COLO829 (cell line): ENCODE measurements at places on chromosomes 6 and 20.

- DNase-seq: no peak
Measured at GRCh38 chr20:13777171-13777601, 7.5 kb downstream of the ESF1 start.

GRCh38 chr6:41463062-41463930 is 82.9 kb upstream of the FOXP4 start:
- DNase-seq: peak; percentile 88

DNA sequence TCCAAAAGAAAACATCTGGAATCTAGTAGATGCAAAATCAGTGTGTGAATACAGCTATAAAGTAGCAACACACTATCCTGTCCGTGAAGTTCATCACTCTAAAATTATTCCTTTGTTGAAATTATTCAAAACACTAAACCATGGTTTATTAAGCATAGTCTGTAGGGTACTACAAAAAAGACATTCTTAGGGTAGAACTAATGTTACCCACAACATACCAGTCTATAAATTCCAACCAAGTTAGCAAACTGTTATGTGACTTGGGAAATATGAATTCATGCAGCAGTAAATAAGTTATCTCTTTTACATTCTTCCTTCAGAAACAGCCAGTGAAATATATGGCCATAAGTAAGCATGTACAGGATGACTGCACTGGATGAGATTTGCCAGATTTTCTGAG is 580.3 kb upstream of the ADGRB3 start:
- no peak for DNase-seq

- DNase-seq: no peak
Measured at GRCh38 chr20:10481676-10482075, 46.6 kb downstream of the SLX4IP start.

DNA sequence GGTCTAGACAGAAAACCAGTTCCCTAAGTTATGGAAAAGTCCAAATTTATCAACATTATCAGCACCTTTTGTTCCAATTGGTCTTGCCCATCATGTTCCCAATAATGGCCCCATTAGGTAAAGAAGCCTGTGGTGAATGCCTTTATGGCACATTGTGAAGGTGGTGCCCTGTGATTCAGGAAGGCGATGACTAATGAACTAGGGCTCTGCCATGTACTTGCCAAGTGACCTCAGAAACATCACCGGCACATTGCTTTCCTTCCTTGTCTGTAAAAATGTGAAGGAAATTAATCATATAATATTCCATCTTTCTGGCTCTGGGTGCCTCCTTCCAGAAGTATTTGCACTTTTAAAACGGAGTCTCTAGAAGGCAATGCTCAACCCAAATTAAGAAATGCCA is 132.3 kb downstream of the UNC5CL start:
- DNase-seq: no peak

- no peak for DNase-seq
Measured at GRCh38 chr6:3750317-3751076, 1.0 kb downstream of the PXDC1 start.

GRCh38 chr6:1802491-1803395 is 193.0 kb downstream of the FOXC1 start:
- DNase-seq: no peak

GRCh38 chr6:106488494-106489370 is 128.2 kb downstream of the CRYBG1 start:
- DNase-seq: no peak

DNA sequence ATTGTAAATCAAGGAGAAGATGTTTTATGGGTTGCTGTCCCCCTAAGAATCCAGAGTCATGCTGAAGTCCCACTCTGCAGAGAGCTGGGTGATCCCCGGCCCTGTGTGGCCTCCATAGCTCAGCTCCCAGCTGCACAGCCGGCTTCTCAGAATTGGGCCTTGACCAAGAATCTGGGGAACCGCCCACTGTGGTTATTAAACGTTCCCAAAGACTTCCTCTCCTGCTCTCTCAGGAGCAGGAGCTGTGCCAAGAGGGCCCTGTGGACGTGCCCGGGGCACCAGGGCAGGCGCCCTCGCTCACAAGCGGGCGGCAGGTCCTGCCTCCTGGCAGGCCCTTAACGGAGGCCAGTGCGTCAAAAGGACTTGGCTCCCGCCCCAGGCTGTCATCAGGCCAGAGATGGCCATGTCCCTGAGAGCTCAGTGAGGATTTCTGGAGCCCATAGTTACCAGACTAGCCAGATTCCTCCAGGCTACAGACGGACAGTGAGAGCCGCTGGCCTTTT is 30.4 kb downstream of the ZC3H12D start:
- no peak for DNase-seq

GRCh38 chr20:16661756-16662155 is 68.1 kb upstream of the SNRPB2 start:
- peak; percentile 50 for DNase-seq

DNA sequence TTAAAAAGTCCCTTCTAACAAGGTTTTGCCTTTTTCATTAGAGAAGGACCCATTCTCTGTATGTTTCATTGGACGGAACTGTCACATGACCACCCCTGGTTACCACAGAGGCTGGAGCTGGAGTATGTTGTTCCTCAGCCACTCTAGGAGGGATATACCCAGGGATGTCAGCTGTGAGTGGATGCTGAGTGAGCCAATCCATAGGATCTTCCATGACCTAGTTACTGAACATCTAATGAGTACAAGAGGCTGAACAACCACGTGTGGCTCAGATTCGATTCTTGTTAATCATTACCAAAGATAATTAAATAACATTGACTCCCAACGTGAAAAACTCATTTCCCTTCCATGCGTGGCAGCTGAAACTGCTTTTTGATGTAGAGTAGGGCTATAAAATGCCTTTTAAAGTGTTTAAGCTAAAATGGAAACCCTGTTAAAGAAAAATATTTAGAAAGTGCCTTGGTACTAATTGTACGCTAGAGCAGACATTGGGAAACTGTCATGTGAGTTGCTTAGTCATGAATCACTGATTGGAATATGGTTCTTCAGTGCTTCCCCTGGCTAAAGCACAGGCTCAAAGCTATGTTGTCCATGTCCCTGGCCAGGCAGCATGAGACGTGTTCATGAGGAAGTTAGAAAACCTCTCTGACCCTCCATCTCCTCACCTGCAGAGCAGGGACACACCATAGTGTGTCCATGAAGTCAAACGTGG is 256.1 kb downstream of the ZNF217 start:
- DNase-seq: no peak
